Kidney epithelial cell (primary cell): ENCODE measurements at places on chromosomes 12 and 14.

GRCh38 chr12:113465808-113466453 lies 5.7 kb downstream of the LHX5 start:
- DNase-seq = no peak

GRCh38 chr12:56248711-56249110 lies 9.5 kb downstream of the ANKRD52 start:
- DNase-seq = no peak

DNA sequence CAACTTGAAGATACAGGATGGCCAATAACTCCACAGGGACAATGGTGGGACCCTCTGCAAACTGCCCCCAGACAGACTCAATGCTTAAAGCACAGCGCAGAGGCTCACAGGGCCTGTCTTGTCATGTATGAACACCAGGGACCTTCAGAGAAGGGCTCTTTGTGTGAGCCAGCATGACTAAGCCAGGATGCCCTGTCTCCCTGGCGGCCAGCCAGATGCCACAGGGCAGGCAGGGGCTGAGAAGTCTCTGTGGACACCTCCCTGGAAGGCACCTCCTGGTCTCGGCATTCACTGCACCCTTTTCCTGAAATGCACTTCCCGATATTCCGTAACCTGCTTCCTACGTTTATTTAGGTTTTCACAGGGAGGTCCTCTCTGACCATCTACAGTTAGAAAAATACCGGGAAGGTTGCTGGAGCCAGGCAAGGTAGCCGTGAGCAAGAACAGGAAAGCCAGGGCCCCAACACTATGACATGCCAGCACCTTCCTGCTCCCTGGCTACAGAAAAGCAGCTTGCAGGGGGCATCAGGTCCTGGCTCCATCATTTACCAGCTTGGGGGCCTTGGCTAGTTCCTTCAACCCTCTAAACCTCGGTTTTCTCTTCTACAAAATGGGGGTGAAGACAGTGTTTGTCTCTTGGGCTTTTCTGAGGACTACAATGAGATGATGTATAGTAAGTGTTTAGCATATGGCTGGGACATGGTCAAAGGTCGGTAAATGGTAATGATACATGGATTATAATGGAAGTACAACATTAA lies 65.0 kb downstream of the PITPNM2 start:
- peak; percentile 47 for DNase-seq

DNA sequence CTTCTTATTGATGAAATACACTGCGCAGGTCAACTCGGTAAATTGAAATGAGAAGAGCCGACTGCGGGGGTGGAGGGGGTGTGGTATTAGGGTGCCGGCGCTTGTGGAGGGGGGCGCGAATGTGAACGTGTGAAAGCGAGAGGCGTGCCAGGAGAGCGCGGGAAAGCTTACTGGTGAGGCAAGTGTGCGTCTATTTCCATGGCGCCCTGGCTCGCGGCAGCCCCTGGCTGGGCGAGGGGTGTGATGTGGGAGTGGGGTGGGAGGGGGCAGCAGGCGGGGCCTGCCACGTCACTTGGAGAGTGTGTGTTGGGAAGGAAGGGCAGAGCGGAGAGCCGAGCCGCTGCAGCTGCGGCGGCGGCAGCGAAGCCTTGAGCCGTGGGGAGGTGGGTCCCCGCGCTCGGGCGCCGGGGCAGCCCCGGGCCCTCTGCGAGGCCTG lies 88.8 kb downstream of the GALNT8 start:
- DNase-seq = no peak

- DNase-seq = no peak
Observed at GRCh38 chr12:29519585-29520182, 22.2 kb upstream of the OVCH1 start.

GRCh38 chr12:124371366-124371765 lies 76.5 kb downstream of the RFLNA start:
- no peak for DNase-seq

DNA sequence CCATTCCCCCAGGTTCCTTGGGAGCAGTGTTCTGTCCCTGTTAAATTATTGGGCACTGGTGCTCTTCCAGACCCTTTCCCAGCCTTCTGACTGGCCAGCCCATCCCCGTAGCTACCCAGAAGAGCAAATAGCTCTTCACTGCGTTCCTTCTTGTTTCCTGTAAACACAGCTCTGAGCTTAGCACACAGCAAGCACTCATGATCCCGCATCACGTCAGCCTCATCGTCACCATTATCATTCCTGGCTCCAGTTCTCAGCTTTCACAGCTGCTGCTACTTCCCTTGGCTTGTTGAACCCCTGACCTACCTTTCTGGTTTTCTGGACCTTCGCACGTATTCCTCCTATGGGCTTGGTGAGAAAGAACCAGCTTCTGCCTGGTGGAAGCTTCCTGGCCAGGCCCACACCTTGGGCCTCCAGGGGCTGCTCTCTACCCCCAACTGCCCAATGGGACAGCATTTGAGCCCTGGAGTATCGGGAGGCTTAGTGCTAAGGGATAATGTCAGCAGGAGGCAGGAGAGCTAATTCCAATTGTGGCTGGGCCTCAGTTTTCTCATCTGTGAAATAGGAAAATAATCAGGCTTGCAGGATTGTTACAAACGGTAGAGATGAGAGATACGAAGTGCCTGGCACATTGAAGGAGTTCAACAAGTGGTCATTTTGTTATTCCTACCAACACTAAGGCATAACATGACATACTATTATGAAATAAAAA lies 22.6 kb upstream of the PAPOLA start:
- DNase-seq = no peak

GRCh38 chr12:14514154-14514842 lies 53.4 kb downstream of the PLBD1 start:
- peak; percentile 23 for DNase-seq

DNA sequence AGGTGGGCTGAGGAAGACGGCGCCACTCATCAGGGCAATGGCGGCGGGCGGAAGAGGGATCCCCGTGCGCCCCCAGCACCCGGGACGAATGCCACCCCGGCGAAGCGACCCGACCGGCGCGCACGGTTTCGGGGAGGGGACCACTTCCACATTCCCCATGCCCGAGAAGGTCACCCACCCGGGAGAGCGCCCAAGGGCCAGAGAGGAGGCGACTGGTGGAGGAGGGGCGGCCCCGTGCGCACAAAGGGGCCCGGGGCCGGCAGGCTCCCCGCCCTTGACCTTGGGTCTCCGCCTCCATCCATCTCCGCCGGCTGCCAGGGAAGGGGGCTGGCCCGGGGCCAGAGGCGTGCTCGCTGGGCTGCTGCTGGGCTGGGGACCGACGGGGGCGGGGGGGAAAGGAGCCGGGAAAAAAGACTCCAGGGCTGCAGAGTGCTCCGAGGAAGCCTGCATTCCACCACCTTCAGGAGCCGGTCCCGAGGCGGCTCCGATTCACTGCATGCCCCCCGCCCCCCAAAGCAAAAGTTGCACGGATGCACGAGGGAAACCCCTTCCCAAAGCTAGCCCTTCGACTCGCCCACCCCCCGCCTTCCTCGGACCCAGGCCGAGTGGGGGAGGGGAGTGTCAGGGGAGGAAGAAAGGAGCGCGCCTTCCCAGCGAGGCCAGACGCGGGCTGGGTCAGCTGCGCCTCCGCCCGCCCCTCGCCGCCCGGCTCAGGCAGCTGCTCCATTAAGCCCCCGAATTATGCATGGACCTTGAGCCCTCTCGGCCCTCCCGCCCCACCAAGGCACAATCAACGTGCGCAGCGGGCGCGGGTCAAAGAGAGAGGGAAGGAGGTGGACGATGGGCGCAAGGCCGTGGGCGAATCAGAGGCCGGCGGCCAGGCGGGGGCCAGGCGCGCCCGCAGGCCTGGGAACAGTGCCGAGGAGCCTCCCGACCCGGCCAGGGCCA lies 26.2 kb downstream of the BCL11B start:
- DNase-seq = no peak

DNA sequence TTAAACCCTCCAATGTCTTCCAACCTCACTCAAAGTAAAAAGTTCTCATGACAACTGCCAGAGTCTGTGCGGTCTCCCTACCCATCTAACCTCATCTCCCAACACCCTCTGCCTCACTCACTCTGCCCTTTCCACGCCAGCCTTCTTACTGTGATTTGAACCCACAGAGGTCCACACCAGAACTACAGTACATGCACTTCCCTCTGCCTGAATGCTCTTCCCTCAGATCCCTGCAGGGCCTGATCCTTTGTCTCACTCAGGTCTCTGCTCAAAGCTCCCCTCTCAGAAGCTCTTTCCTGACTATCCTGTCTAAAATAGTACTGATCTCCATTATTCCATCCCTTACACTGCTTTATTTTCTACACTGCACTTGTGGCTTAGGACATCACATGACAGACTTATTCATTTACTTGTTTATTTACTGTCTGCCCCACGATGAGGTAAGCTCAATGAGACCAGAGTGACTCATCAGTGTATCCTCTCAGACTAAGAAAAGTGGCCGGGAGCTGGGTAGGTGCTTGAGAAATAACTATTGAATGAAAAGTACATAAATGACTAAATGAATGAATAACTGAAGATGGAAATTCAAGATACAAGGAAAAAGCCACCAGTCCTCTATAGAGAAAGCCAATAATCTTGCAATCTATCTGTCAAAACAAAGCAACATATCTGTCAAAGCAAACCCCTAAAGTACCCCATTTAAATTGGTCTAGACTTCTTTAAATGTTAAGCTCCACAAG lies 17.1 kb downstream of the POMT2 start:
- DNase-seq = peak; percentile 96

GRCh38 chr14:69629225-69630127 lies 18.1 kb downstream of the SUSD6 start:
- DNase-seq = no peak

GRCh38 chr12:8037046-8037663 lies 4.6 kb downstream of the FOXJ2 start:
- no peak for DNase-seq

GRCh38 chr14:95831468-95831867 lies 45.2 kb upstream of the TUNAR start:
- no peak for DNase-seq

- DNase-seq = no peak
Observed at GRCh38 chr12:82456633-82457032, 98.3 kb downstream of the METTL25 start.

DNA sequence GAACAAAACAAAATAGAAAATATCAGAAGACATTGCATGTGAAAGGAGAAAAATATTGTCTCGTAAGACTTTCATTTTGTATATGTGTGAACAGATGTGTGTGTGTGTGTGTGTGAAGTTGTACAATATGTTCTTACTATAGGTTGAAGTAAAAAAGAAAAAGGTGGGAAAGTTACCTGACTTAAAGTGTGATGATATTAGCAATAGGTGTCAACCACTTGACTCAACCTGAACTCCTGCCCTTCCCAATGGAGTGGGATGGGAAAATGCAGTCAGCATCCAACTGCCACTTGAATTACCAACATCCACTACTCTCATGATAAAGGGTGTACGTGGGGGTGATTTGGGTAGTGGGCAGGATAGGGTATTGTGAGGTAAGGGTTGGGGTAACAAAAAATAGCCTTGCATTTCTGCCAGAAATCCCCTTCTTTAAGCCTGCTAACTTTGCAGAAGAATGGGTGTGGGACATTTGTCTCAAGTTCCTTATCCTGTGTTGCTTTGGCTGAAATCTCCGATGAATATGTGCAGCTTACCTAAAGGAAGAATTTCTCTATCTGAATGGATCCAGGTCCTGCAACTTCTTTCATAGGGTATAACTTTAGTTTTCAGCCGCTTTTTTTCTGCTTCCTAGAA lies 181.6 kb downstream of the CHST11 start:
- DNase-seq = no peak

- no peak for DNase-seq
Observed at GRCh38 chr12:103020839-103021238, 63.4 kb downstream of the ASCL1 start.

- no peak for DNase-seq
Observed at GRCh38 chr14:55752580-55753390, 172.8 kb downstream of the KTN1 start.

- DNase-seq = no peak
Observed at GRCh38 chr12:91349476-91349875, 166.9 kb upstream of the DCN start.

DNA sequence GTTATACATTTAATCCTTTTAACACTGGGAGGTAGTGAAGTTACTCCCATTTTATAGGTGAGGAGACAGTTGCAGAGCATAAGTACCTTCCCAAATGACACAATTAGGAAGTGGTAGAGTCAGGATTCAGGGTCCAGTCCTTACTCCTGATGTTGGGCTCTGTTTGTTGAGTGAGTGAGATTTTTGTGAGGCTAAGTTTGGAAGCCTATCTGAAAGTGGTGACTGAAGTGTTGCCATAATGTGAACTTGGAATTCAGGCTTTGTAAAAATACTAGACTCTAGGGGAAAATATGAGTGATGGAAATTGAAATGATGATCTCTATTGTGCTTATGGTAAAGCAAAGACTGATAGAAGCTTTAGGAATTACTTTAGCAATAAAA lies 2.2 kb downstream of the NUDT4 start:
- no peak for DNase-seq

GRCh38 chr12:71478270-71478669 lies 38.7 kb downstream of the LGR5 start:
- DNase-seq = no peak

GRCh38 chr12:12872139-12872933 lies 19.0 kb upstream of the GPRC5A start:
- DNase-seq = peak; percentile 69

- no peak for DNase-seq
Observed at GRCh38 chr12:53391724-53392123, 11.7 kb downstream of the SP1 start.

DNA sequence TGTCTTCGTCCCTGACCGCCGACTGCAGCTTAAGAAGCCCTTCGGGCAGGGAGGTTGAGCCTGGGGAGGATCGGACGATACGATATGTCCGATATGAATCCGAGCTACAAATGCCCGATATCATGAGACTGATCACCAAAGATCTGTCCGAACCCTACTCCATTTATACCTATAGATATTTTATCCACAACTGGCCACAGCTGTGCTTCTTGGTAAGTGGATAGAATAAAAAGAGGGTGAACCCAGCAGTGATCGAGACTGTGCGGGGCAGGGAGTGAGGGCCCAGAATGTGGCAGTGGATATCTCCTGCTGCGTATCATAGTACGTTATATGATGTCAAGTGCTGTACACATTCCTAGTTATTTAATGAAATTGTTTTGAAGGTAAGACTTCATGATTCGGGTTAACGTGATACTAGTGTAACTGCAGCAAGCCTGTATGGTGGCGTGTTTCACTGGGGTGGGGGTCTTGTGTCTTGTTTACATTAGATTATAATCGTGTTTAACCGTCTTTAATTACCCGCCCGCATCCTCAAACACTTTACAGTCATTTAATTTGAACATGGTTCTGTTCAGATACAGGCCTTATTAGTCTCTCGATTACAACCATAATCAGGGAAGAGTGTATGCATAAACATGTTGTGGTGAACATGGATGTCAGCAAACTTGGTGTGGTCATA lies 1.3 kb downstream of the NAA30 start:
- no peak for DNase-seq
